ENCODE measurements at places on chromosomes 3 and 15.

DNA sequence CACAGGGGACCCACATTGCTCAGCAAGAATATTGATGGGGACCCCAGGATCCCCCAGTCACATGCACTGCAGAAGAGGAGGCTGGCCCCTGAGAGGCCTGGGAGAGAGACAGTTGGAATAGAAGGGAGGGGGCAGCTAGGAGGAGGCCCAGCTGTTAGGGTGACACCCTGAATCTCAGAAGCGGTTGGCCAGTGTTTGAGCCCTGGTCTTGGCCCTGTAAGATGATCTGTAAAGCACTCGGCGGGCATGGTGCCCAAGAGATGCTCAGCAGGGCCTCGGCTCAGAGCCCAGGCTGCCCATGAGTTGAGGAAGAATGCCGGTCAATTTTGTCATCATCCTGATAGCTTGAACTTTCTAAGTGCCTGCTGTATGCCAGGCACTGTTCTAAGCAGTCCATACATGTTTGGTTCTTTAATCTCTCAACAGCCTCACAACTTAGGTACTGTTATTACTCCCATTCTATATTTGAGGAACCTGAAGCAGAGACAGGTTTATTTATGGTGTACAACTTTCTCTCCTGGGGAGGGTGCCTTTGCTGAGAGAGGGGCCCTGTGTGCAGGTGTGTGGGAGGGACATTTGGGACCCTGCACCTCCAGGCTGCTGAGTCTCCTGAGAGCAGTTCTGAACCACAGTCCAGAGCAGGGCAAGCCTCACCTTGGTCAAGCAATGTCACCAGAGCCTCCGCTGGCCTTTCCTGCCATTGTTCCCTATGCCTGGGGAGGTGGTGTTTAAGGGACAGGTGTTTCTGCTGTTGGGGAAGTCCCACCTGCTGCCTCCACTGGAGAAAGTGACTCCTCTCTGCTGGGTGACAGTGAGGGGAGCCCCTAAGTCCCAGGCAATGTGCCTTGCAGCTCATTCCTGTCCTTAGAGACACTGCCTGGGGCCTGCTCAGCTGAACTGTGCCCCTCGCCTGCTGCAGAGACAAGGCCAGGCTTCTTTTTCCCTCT lies 26.0 kb downstream of the SLC6A6 start:
- ATAC-seq = peak; percentile 39

DNA sequence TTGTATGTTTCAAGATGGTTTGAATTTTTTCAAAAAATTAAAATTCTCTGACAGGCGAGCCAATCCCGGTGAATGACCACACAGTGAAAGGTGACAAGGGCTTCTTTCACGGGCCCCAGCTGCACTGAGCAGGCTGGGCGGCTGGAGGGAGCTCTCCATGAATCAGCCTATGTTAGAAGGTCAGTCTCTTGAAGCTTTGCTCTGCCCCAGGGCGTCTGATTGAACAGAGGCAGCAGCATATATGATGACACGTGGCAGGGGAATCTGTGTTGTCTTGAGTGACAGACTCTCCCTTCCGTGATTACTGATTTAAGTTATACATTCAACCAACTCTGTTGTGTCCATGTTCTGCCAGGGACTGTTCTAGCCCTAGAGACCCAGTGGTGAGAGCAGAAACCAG lies 51.5 kb downstream of the ISG20 start:
- no peak for ATAC-seq

- ATAC-seq = no peak
Observed at GRCh38 chr15:20344601-20345400, 196.8 kb downstream of the GOLGA6L6 start.

DNA sequence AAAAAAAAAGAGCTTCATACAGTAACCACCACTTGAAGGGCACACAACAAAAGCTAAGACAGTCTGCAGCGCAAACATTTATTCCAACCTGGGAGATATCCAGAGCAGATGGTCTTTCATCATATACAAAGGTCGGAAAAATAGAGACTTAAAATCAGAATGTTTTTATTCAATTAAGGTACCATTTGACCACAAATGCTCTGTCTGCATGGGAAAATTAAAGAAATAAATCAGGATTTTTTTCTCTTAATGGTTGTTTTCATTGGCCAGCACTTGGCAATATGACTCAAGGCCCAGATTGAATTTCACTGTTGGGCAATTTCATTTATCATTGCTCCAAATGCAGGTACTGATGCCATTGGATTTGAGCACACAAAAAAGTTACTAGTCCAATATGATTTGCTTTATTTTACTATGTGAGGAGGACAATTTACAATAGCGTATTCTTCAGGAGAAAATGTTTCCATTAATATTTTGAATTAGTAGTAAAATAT lies 145.9 kb upstream of the AGTR1 start:
- ATAC-seq = no peak

GRCh38 chr3:47949979-47950378 lies 66.2 kb downstream of the MAP4 start:
- no peak for ATAC-seq

- no peak for ATAC-seq
Observed at GRCh38 chr15:61184431-61184830, 44.7 kb downstream of the RORA start.

DNA sequence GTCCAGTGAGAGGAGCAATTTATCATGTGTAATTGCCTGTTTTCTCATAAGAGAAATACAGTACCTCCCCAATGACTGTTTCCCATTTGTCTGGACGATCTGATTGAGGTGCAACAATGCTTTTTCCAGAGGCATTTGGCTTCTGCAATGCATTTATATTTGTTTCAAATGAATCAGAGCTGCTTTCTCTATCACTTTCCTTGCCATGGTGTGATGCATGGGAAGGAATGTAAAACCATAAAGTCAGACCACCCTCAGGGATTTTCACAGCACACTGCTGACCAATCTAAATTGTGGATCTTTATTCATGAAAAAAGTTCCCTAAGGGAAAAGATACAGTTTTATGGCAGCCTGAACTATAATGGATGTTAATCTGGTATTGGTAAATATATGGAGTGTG lies 333.0 kb downstream of the ZNF385D start:
- no peak for ATAC-seq

GRCh38 chr15:97383516-97383915 lies 577.0 kb upstream of the ARRDC4 start:
- no peak for ATAC-seq

DNA sequence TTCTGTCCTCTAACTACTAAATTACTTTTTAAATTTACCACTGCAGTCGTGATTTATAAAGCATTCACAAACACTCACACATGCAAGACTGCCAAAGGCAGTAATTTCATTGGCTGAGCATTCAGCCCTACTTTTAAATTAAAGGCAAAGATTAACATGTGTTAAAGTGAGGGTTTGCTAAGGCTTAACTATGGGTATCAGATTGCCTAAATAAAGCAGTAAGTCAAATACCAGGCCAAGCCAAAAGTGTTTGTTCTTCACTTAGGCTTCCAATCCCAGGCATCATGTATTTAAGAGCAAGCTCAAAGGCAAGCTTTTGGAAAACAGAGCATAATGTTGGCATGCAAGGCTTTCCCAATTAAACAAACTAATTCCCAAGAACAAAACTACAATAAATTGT lies 187.3 kb downstream of the SUCNR1 start:
- ATAC-seq = no peak

DNA sequence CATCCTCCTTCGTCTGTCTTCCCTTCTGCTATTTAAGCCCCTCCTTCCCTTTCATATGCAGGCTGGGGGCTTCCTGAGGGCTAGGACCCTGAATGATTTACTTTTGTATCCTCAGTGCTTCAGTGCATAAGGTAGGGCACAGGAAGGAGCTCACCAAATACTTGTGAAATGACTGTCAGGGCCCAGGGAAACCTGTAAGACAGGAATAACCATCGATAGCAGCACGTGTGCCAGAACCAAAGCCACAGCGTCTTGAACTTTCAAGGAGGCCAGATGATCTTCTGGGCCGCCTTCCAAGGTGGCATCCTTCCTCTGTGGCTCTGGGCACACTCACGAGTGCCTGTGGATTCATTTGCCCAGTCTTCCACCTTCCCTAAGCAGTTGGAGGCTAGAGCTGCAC lies 3.9 kb downstream of the TMED3 start:
- ATAC-seq = no peak

- ATAC-seq = no peak
Observed at GRCh38 chr3:39268549-39268900, 11.3 kb downstream of the CX3CR1 start.

GRCh38 chr15:90838139-90838538 lies 30.2 kb upstream of the FURIN start:
- peak; percentile 90 for ATAC-seq

DNA sequence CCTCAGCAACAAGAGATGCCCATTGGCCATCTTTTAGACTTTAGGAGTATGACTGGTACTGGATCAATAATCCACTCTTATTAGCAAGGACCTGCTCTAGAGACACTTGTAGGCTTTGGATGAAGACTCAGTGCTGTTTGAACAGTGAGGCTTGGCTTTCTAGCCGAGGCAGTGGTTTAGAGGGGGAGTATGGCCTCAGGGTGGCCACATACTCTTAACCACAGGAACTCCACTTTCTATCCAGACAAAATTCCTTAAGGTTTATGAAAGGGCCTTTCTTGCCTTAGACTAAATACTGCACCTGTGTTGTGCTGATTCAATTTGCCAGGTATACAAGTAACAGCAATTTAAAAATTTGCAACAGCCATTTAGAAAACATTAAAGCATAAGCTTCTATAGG lies 1046.3 kb downstream of the DIPK2A start:
- no peak for ATAC-seq
